G401 (cell line): ENCODE measurements at places on chromosomes 11 and 22.

- no peak for DNase-seq
Measured at GRCh38 chr22:44661070-44661469, 40.9 kb upstream of the PRR5 start.

GRCh38 chr22:46064966-46065666 lies 85.2 kb upstream of the PPARA start:
- DNase-seq = peak; percentile 73

DNA sequence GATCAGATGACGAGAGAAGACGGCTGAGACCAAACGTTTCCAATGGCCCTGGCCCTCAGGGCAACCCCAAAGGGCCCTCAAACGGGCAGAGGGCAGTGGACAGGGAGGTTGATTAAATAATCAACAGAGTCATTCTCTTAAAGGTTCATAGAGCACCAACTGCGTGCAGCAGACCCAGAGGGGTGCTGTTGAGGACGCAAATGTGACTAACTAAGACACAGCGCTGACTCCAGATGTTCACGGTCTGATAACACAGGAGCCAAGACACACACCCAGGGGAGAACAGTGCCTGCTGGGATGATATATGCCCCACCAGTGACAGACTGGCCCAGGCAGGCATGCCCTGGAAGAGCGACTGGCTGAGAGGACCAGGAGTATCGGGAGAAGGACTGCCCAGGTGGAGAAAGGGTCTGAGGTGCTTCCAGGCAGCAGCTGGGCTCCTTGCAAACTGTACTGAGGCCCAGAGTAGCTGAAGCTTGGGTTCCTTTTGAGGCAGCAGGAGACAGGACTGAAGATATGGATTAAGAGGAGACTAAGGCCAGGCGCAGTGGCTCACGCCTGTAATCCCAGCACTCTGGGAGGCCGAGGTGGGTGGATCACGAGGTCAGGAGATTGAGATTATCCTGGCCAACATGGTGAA lies 7.7 kb downstream of the VWCE start:
- DNase-seq = no peak

DNA sequence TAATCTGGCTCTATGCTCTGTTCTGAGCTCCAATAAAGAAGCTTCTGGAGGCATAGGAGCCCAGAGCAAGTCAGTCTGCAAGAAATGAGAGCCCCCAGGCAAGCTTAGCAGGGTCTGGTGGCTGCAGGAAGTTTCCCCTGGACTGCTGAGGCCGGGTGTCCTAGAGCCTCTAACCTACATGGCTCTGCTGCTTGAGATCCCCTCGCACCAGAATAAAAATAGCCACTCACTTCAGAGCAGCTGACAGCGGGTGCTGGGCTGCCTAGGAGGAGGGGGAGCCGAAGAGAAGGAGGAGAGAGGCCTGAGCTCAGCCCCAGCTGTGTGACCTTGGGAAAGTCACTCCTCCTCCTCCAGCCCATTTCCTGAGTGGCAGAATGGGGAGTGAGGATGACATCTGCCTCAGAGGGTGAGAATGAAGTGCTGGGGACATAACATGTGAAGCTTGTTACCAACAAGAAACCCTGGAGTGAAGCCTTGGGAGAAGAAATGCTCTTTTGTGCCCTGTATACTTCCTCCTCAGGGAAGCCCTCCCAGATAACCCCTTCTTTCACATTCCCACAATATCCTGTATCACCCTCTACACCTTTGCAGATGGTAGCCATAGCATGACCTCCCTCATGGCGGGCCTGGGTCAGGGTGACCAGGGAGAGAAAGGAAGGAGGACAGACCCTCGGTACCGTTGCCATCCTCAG lies 3.6 kb upstream of the INPP5J start:
- no peak for DNase-seq

DNA sequence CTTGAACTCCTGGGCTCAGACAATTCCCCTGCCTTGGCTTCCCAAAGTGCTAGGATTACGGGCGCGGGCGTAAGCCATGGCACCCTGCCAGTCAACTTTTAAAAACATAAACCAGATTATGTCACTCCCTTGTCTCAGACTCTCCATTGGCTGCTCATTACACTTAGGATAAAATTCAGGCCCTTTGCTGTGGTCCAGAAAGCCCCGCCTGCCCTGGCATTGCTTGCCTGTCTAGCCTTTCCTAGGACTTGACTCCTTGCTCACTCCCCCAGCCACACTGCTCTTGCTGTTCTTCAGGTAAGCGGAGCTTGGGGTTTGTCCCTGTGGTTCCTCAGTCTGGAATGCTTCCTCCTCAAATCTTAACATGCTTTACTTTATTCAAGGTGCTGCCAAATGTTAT lies 30.5 kb downstream of the DIXDC1 start:
- no peak for DNase-seq

DNA sequence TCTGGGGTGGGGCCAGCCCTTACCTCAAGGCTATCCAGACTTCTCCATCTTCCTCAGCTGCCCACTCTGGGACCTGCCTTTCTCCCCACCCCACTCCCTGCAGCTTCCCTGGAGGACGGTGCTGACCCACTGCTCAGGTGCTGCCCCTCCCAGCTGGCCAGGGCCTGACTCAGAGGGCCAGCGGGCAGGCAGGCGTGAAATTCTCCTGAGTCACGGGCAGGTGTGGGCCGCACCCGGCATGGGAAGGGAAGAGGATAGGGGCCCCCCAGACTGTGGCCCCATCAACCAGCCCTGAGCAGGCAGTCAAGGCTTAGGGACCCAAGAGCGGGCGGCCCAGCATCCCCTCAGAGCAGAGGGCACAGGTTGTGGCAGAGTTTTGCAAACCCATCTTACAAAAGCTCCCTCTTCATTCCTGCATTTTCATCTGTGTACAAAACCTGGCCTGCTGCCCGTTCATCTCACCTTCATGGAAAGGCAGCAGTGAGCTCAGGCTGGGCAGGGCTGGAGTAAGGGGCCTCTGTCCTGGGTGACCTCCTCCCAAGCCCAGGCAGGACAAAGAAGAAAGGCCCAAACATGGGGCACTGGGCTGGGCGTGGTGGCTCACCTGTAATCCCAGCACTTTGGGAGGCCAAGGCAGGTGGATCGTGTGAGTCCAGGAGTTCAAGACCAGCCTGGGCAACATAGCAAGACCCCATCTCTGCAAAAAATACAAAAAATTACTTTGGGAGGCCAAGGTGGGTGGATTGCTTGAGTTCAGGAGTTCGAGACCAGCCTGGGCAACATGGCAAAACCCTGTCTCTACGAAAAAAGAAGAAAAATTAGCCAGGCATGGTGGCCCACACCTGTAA lies 6.1 kb downstream of the RHOD start:
- no peak for DNase-seq

- no peak for DNase-seq
Measured at GRCh38 chr11:113991170-113991569, 16.3 kb downstream of the HTR3A start.

DNA sequence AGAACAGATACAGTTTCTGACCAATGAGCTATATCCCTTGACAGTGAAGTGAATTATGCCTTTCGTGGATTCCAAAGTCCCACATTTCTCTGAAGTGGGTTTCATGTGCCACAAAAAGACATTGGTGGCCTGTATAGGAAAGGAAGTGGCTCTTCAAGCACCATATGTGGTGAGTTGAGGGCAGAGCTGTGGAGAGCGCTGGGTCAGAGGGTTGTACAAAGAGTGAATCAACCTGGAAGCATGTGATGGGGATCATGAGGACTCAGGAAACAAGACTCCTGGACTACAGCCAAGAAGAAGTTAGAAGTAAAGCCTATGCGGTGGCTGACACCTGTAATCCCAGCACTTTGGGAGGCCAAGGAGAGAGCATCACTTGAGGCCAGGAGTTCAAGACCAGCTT lies 579 bp upstream of the SLC5A4 start:
- DNase-seq = no peak

DNA sequence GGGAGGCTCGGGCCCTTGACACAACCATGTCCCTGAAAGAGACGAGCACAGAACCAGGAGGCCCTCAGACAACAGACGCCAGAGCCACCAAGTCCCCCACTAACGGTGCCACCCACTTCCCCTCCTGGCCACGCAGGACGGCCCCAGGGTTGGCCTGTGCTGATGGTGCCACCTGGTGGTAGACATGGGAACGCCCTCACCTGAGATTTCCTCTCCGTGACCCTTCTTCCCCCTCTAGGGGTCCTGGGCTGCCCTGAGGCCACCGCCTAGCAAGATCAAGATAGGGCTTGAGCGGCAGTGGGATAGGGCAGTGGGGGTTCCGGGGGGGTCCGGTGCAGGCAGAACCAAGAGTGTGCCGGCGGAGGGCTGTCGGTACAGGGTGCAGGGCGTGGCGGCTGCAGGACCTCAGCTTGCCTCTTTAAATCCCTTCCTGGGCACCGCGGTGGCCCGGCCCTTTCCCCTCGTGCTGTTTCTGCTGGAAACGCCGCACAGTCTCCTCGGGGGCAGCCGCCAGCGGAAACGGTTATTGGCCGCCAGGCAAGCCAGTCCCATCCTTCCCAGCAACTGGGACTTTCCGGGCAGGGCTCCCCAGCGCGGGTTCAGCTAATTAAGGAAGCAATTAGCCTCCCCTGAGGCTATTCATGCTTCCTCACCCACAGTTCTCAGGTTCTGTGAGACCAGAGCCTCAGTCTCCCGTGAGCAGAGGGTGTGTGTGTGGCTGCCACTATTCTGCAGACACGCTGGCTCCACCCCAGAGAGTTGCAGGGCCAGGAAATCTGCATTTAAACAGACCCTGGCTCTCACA lies 5.5 kb upstream of the NFAM1 start:
- DNase-seq = peak; percentile 76

GRCh38 chr11:12245549-12246016 lies 131.8 kb upstream of the PARVA start:
- no peak for DNase-seq

- no peak for DNase-seq
Measured at GRCh38 chr11:61518032-61518795, 9.7 kb downstream of the LRRC10B start.

DNA sequence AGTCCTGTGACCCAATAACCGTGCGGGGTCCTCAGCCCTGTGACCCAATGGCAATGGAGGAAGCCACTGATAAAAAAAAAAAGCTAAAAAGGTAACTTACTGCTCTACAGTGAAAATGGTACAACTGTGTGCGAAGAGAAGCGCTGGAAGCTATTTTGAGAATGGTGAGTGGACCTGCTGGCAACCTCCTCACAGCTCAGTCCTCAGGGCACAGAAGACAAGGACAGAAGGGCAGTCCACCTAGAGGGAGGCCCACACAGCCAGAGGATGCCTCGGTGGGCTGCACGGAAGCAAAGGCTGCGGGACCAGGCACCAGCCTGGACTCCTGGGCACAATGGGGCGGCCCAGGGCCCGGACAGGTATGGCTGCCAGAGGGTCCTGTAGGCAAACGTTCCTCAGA lies 35.6 kb downstream of the BRD1 start:
- DNase-seq = no peak
